ENCODE measurements at places on chromosomes 6 and 20. TPM values are rescaled to one million over a fixed set of nuclear protein-coding genes. Genes with fewer than 3 reads are reported as not detected.

TEAD3 gene
- 2.2 TPM for total RNA-seq

ZSCAN16 gene
- 3.0 TPM for total RNA-seq

GRCh38 chr6:110882824-110883554, 8.4 kb downstream of the AMD1 start:
- DNase-seq, result no peak

DNA sequence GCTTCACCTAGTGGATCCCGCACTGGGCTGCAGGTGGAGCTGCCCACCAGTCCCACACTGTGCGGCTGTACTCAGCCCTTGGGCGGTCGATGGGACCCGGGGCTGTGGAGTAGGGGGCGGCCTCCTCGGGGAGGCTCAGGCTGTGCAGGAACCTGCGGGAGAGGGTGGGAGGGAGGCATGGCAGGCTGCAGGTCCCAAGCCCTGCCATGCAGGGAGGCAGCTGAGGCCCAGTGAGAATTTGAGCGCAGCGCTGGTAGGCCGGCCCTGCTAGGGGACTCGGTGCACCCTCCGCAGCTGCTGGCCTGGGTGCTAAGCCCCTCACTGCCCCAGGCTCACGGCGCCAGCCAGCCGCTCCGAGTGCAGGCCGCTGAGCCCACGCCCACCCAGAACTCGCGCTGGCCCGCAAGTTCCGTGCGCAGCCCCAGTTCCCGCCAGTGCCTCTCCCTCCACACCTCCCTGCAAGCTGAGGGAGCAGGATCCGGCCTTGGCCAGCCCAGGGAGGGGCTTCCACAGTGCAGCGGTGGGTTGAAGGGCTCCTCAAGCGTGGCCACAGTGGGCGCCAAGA, 1407.6 kb downstream of the EPHA7 start:
- no peak for DNase-seq

GRCh38 chr20:2279253-2279779, 16.5 kb upstream of the TGM3 start:
- no peak for DNase-seq

DNA sequence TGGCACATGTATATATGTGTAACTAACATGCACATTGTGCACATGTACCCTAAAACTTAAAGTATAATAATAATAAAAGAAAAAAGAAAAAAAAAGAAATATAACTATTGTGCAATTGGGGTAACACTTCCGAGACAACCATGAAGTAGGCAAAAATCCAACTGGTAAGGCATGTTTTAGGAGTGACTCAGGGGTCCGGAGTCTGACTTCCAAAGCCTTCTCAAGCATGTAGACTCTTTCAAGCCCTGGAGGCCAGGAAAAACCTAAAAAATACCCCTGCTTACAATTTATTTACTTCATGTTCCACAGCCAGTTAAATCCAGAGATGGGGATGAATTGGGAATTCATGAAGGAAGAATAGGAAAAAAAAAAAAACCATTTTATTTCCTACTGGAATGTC, 161.3 kb upstream of the PHACTR1 start:
- DNase-seq, result no peak

SIRPB1 gene
- total RNA-seq, result 2.8 TPM

DNA sequence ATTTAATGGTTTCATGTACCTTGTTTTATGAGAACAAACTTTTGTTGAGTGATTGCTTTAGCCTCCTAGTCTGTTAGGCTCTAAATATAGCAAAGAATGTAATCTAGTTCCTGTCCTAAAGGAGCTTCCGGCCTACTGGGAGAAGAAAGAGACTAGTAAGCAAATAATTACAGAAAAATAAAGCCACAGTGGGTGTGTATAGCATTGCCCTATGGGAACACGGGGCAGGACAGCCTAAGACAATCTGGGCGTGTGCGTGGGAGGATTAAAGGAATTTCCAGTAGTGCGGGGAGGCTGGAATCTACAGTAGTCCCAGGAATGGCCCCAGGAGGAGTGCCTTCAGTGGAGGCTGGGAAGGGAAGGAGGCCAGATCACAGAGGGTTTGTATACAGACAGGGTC, 98.1 kb upstream of the AKAP12 start:
- no peak for DNase-seq

DNA sequence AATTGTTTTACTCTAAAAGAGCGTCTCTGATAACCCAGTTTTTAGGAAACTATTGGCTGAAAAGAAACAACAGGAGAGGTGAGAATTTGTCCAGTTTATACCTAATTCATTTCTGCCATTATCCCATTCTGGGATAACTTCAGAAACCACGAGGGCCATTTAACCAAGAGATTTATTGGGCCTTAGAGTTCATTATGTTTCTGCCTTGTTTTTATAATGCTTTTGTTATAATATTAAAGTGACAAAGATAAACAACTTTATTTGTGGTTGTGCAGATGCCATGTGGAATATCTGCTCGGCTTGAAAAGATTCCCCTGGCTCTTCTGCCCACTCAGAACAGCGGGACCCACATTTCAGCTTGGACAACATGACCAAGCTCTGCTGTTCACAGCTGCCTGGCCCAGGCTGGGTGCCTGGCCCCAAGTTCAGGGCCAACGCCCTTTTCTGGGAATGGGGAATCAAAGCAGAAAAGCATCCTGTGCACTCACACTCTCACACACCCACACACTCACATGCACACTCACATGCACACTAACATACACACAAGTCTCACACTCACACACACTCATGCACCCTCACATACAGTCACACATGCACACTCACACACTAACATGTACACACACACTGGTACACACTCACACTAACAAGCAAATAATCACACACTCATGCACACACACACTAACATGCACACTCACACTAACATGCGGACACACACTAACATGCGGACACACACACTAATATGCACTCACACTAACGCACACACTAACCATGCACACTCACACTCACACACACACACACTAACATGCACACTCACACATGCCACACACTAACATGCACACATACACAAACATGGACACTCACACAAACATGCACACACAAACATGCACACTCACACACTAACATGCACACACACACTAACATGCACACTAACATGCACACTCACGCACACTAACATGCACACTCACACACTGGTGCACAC, 86.7 kb upstream of the NEDD9 start:
- no peak for DNase-seq

NFYA gene
- total RNA-seq, result 31.2 TPM

SLC22A16 gene
- not detected for total RNA-seq

DEF6 gene
- 103 TPM for total RNA-seq

- no peak for DNase-seq
These were observed 9.2 kb downstream of the OR2A4 start for GRCh38 chr6:131692031-131692430.

- no peak for DNase-seq
These were observed 128.2 kb downstream of the FRK start for GRCh38 chr6:115932481-115932880.

DNA sequence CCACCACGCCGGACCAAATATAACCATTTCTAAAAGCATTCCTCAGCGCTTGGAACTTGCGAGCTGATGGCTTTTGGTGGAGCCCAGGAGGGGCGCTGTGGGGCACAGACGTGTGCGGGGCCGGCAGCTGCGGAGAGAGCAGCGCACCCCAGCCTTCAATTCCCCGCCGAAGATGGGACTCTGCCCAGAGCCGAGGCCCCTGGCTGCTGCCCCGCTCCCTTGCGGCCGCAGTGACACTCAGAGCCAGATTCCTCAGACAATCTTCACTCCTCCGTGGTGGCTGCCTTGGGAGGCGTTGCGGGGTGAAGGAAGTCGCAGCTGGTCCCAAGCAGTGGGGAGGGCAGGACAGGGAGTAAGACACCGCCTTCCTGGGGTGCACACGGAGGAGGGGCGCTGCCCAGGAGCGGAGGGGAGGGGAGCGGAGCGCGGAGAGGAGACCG, 87.7 kb downstream of the TMEM242 start:
- peak; percentile 85 for DNase-seq

DNA sequence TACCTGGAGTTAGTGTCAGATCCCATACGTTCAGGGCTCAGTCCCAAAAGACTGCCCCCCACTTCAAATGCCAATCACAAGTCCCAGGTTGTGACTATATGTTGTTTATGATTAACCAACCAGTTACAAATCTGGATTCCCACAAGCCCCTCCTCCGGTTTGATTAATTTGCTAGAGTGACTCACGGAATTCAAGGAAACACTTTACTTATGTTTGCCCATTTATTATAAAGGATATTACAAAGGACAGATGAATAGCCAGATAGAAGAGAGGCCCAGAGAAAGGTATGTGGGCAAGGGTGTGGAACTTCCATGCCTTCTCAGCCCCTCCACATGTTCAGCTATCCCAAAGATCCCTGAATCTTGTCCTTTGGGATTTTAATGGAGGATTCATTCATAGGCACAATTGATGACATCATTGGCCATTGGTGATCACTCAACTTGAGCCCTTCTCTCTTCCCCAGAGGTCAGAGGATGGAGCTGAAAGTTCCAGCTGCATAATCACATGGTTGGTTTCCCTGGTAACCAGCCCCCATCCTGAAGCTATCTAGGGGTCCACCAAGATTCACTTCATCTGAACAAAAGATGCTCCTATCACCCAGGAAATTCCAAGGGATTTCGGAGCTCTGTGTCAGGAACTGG, 2.0 kb downstream of the ECT2L start:
- no peak for DNase-seq

- DNase-seq, result no peak
These were observed 135.3 kb upstream of the DEFB112 start for GRCh38 chr6:50185006-50185405.

LAMA4 gene
- not detected for total RNA-seq

SYCP2L gene
- total RNA-seq, result not detected

DNA sequence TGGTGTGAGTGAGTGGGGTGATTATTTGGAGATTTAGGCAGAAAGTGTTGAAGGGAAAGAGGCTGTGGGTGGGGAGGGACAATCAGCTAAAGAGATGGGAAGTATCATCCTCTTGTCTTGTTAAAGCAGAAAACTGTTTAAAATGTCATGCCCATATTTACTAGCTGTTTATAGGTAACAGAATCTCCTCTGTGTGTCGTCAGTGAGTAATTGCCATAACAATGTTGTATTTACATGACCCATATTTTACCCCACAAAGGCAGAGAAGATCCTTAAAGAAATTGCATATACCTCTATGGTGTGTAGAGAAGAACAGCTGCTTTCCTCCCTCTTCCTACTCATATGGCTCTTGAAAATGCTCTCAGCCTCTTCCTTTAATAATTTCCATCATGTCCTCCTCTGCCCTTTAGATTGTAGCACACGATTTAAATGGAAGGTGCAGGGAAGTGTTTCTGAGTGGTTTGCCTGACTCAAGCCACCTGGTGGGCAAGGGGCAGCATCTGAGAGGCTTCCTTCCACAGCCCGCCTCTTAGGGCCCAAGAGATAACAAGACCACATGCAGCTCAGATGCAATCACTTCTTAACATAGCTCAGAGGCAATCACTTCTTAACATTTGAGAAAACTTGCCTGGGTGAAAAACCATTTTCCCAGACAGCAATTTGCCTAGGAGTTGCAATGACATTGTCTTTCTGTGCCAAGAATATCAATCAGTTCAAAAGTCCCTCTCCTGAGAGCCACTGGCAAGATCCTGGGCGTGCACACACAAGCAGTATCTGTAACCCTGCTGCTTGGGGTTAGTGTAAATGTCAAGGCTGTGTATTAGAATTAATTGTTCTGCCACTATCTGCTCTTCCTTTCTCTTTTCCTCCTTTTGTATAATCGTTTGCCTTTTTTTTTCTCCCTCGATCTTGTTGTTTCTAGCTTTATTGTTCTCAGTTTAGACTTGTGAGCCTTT, 44.1 kb upstream of the EDN1 start:
- no peak for DNase-seq

DNA sequence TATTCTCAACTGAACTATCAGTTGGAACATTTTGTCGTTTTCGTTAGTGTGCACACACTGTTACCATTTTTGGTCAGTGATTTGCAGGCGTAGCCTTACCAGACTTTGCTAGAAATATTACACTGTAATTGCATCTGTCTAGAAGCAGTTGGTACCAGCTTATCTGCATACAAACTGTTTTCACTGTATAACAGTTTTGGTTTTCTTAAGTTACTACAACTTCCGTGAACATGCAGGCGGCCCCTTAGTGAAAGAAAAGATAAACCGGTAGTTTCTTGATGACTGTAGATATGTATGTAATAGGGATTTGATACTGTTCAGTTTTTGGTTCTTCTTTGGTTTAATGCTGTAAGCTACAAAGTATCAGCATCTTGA, 1.3 kb downstream of the DSTN start:
- DNase-seq, result peak; percentile 65

DNA sequence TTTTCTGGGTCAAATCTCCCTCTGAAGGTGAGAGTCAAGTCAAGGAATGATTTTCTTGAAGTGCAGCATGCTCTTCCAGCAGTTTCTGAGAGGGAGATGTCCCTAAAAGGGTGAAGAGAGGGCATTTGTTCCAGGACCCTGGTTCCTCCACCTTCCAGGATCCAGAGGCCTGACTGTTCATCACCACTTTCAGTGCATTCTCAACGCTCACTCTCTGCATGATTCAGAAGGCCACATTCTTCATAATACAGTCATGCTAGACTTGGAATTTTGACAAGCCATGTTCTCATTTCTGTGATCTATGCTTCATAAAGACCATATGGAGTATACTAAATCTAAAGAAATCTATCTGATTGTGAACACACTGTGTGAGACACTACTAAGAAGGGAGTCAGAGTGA, 85.1 kb downstream of the PDE7B start:
- no peak for DNase-seq

SAPCD1 gene
- 17.7 TPM for total RNA-seq

GRCh38 chr6:112008482-112008881, 45.4 kb upstream of the CCN6 start:
- no peak for DNase-seq

DNA sequence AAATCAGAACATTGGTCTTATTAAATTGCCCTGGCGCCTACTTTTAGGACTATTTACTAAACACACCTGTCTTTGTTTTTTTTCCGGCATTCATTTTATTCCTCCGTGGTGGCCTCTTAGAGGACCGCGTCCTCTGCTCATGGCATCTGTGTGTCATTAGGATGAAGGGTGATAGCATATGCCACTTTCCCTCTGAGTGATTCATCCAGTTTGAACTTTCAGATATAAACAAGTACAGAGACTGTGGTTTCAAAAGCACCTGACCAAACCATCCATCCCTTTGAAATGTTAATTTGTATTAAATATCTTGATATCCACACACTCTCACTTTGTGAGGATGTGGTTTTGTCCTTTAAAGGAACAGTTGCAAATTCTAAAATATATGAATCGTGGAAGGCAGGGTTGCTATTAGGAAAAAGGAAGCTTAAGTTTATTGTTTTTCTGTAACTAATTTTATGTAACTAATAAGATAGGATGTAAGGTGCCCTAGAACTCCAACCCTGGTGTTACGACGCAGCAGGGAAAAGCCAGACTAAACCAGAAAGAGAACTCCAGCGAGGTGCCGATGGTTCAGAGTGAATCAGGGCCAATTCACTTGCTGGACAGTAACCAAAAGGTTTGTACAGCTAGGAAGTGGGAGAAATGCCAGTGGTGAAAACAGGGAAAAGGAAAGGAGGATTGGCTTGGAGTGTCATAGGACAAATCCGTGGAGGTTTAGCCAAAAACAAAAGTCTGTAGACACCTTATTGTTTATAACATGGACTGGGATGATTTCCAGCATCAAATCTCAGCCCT, 98.7 kb downstream of the SHLD1 start:
- DNase-seq, result no peak

GRCh38 chr6:159086033-159086618, 41.3 kb upstream of the TAGAP start:
- no peak for DNase-seq

HCRTR2 gene
- not detected for total RNA-seq

Data from activated CD4-positive, alpha-beta T cell treated with anti-CD3 and anti-CD28 coated beads, Interleukin-2, amount 10 ng/mL, durations not matched to agents 24 days and 14 days (primary cell).